ENCODE measurements at places on chromosomes 7 and 10.

GRCh38 chr7:103810112-103810744 lies 179.2 kb downstream of the RELN start:
- no peak for DNase-seq

DNA sequence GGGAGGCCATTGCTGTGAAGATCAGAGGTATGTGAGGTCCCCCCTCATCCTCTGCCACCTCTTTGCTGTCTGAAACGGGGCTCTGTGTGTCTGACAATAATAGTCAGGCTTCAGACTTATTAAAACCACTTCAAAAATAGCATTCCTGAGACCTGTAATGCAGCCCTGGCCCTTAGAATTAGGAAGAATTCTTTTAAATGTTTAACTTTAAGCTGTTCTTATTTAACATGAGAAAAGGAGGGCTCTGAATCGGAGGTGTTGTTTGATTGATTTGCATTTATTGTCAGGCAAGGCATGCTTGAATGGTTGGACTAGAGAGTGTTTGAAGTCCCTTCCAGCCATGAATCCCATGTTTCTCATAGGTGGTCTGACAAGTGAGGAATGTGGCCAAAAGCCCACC lies 52.5 kb downstream of the AKR1B1 start:
- DNase-seq, result no peak

DNA sequence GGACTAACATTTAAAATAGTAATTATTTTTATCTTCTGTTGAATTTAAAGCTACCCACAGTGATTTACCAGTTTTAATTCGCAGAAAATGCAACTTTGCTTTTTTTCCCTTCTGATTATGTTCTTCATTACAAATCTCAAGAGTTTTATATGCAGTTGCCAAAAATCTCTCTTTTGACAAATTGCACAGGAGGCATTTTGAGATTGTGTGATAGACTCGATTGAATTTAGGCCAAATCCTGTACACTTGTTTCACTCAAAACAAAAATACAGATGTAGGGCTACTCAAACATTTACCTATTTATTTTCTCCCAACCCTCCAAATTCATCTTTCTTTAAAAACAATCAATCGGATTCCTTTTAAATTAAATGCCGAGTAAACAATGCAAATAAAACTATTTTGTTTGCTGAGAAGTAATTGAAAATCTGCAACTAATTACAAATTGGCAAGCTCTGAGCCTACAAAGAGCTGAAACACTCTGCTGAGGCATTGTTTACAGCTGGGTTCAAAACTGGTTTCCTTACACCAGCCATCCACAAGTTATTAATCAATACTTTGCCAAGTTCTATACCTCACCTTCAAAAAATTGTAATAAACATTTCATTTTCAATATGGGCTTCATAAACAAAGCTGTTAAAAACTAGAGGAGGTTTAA lies 214.9 kb upstream of the TCF7L2 start:
- no peak for DNase-seq

DNA sequence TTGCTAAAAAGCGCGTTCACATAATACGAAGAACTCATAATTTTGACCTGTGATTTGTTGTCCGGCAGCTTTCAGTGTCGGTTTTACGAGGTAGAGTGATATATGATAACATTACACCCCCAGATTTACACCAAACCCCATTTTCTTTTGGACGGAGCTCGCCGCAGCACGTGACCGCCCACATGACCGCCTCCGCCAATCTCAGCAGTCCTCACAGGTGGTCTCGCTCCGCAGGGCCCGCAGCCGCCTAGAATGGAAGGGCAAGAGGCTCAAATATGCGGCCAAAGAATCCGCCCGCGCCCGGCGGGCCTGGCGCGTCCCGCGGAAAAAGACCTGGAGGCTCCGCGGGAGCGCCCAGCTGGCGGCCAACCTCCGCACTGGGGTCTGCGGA lies at the start of gene HOXA7:
HOXA7 (minus strand) TSS at position 168 of the 391 bp plus-strand sequence; CDS start at position 38, 130 bp downstream.
- DNase-seq, result no peak

DNA sequence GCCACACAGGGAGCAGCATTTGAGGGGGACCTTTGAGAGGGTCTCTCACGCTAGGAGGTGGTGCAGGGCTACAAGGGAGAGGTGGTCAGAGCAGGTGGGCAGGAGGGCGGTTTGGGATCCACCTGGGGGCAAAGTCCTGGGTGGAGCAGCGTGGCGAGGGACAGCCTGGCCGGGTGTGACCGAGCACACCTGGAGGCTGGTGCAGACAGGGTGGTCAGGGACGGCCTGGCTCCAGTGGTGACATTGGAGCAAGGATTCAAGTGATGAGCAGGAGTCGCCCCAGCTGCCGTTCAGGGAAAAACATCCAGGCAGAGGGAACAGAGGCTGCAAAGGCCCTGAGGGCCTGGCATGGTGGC lies 36.0 kb downstream of the CLIP2 start:
- DNase-seq, result no peak

All from AG04449 (cell line).